Inflammatory macrophage (primary cell): ENCODE measurements at places on chromosomes 1 and 21.

- DNase-seq: no peak
Measured at GRCh38 chr1:208216062-208216461, 28.1 kb downstream of the PLXNA2 start.

GRCh38 chr1:39653546-39654031, 14.1 kb upstream of the HEYL start:
- peak; percentile 84 for DNase-seq

GRCh38 chr1:218991089-218991488, 182.6 kb upstream of the LYPLAL1 start:
- DNase-seq: no peak

DNA sequence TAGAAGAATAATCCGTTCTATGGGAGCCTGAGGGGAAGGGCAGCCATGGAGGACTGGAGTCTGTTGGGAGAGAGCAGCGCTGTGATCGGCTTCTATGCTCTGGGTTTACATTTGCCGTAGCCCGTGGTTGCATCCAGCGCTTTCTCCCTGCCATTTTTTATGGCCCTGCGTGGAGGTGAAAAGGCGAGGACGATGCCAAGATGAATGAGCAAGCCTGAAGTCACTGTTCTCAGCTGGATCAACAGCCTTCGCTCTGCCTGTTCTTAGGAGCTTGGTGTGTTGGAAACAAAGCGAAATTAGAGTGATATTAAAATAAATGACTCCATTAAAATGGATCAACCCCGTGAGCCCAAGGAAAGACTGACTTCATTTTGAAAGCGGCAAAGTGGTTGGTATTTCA, 120.2 kb downstream of the KCNJ6 start:
- DNase-seq: no peak

DNA sequence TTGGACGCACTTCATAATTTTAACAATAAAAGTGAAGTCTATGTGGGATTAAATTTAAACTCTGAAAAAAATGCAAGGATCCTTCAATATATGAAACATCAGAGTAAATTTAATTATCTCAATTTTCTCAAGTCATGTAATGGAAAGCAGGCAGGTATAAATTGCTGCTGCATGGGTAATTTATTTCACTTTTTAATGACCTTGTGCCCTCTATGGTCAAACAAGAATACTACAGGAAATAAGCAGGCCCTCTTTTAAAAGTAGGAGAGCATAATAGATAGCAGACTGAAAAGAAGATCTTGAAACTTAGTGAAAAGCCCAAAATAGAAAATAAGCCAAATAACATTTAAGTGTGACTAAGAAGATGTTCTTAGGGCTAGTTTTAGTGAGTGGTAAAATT, 22.9 kb downstream of the BCAS2 start:
- DNase-seq: peak; percentile 9

- DNase-seq: no peak
Measured at GRCh38 chr1:31772669-31773248, 8.6 kb upstream of the ADGRB2 start.

GRCh38 chr1:1703796-1704195, 11.2 kb upstream of the SLC35E2B start:
- no peak for DNase-seq

- no peak for DNase-seq
Measured at GRCh38 chr21:15415541-15416261, 314.1 kb upstream of the USP25 start.

- peak; percentile 97 for DNase-seq
Measured at GRCh38 chr1:234656944-234657654, 47.1 kb upstream of the IRF2BP2 start.

- DNase-seq: no peak
Measured at GRCh38 chr1:90412563-90412962, 304.5 kb downstream of the BARHL2 start.

GRCh38 chr1:17235135-17235885, 13.6 kb upstream of the PADI3 start:
- no peak for DNase-seq

- peak; percentile 51 for DNase-seq
Measured at GRCh38 chr1:112618721-112619517, at the start of gene ST7L. ST7L (minus strand) TSS chr1:112619141; CDS start chr1:112619113, 28 bp downstream.

DNA sequence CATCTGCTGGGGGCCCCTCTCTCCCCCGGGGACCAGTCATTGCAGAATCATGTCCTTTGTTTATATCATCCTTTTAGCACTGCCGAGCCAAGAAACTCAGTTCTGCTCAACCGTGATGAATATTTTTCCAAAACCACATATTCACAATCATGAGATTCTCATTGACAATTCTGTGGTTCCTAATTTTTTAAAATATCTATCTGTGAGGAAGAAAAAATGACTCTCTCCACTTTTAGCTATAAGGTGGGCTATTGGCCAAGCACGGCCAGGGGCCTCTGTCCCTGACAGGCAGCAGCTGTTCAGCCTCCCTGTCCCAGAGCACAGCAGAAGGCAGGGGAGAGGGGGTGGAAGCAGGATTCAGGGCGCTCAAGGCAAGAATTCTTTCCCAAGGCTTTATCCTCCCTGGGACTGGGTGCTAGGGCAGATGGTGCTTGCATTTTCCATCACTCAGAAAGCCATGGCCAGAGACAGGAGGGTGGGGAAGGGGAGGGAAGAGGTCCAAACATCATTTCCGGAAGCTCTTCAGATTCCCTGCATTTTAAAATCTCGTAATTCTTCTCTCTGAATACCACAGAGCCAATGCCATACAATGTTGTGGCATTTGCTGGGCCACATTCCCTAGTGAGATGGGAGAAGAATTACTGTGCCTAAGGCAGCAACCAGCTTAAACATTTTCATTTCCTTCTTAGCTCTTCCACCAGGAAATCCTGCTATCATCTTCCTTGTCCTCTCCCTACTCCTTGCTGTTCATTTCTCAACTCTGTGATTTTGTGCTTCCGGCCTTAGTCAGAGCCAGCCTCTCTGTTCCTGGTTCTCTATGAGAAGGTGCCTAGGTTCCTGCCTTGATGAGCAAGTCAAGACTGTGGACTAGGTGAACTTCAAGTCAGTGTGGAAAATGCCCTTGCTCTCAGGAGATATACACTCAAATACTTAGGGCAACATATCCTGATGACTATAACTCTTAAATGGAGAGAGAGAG, 60.3 kb downstream of the KCNJ6 start:
- DNase-seq: no peak

DNA sequence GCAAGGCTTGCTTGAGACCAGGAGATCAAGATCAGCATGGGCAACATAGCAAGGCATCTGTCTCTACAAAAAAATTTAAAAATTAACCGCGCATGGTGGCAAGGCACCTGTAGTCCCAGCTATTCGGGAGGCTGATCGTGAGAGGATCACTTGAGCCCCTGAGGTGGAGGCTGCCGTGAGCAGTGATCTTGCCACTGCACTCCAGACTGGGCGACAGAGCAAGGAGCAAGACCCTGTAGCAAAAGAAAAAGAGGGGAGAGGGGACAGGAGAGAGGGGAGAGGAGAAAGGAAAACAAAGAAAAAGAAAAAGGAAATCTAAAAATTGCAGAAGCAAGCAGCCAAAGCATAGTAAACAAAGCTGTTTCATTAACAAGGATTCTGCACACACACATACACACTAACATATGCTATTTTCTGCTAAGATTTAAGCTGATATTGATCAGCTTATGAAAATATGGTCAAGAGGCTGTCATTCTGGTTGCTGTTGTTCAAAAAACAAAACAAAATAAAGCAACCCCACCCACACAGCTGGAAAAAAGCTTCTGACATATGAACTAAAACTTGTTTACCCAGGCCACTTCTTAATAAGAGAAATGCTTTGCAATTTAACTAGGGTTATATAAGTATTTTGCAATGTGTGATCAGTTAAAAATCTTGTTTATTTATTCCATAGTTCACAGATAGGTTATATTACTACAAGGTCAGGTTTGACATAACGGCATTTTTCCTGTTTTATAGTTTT, 1.8 kb downstream of the ARNT start:
- peak; percentile 23 for DNase-seq

GRCh38 chr1:211520641-211521040, 28.7 kb upstream of the RD3 start:
- no peak for DNase-seq

DNA sequence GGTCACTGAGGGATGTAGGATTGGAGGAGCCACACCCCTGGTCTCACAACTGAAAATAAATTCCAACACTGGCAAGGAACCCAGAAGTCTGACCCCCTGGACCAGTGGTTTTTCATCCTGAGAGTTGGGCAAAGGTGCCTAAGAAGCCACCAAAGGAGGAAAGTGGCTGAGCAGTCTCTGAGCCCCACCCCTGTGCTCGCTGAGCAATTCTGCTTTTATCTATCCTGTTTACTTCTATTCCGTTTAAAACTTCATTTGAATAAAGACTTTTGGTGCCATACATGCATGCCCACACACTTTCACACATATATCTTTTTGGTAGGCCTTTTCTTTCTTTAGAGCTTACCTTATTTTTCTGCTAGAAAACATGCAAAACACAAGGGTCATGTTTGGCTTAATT, 13.9 kb upstream of the CD53 start:
- DNase-seq: no peak

DNA sequence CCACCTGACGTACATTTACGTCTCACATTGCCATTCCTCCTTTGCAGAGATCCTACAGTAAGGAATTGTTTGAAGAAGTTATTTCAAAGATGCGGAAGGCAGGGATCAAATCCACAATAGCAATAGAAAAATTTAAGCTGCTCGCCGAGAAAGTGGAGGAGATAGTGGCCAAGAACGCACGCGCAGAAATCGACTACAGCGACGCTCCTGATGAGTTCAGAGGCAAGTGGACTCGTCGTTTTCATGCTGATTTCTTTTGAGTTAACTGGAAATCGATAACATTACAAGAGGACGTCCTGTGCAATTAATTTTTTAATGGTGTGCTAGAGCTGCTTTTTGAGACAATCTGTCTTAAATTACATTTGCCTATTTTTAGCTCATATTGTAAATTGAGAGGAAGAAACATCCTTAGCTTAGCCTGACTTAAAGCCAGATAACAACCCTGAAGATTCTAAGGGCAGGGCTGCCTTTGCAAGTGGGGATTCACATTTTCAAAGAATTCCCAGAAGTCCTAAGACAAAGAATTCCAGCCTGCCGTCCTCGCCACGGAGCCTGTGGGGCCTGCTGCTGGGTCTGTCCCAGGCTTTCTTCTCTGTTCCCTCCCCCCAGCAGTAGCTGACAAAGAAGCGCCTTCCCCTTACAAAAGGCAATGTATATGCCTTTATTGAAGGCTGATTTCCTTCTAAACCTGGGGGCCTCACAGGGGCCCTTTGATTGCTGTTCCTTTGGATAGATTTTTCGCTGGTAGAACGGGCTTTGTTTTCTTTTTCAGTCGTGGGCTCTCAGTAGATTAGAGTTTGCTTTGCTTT, 31.6 kb upstream of the KIF1B start:
- no peak for DNase-seq

- no peak for DNase-seq
Measured at GRCh38 chr1:3883194-3883925, 16.7 kb downstream of the C1orf174 start.

GRCh38 chr1:232283864-232284263, 346.1 kb downstream of the SIPA1L2 start:
- DNase-seq: no peak

GRCh38 chr1:39023140-39023539, 3.0 kb upstream of the NDUFS5 start:
- DNase-seq: no peak

DNA sequence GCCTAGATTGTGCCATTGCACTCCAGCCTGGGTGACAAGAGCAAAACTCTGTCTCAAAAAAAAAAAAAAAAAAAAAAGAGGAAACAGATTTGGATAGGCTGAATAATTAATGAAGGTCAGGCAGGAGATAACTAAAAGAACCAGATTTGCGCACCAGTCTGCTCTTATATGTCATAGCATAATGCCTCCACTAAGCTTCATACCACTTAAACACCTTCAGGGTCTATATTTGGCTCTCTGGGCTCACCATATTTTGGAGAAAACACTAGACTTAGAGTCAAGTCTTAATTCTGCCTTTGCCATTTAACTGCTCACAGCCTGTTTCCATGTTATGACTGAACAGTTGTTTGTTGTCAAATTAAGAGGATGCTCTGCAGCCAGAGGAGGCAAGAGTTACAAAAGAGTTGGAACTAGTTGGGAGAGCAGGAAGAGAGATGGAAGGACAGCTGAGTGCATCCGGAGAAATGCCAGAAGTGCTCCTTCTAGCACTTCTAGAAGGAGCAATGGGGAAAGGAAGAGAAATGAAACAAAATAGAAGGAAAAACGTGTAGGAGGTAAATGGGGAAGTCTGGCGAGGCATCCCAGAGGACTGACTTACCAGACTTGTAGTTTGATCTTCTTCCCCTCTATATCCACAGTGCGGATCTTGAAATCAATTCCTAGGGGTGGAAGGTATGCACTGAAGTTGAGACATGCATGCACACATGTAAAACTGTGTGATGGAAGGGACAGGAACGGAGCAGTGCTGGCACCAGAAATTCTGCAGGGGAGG, 1.8 kb downstream of the RAB13 start:
- peak; percentile 17 for DNase-seq

- DNase-seq: no peak
Measured at GRCh38 chr21:31351438-31351837, 7.4 kb upstream of the TIAM1 start.

GRCh38 chr1:206111271-206111927, 5.8 kb downstream of the AVPR1B start:
- DNase-seq: no peak

DNA sequence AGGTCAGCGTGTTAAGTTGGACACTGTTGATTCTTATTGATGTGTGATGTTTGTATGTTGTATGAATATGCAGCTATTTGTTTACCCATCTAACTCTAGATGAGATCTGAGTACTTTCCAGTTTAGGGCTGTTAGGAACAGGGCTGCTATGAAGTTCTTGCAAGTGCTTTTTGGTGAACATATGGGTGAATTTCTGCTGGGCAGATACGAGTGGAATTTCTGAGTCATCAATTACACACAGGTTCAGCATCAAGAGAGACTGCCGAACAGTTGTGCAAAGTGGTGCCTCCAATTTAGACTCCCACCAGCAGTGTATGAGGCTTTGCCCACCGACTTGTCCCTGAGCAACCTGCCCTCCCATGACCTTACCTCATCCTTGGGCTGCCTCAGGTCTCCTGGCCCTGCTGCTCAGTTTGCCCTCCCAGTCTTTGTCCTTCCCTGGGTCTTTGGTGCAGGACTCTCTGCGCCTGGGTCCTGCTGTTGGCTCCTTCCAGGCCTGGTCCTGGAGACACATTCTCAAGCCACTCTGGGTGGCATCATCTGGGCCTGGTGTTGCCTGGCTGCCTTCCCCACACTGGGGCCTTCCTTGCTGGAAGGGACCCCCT, 343.6 kb downstream of the PTPRU start:
- no peak for DNase-seq

GRCh38 chr1:56709269-56709880, 64.3 kb downstream of the PRKAA2 start:
- peak; percentile 46 for DNase-seq

GRCh38 chr1:184035719-184036516, 1.6 kb downstream of the COLGALT2 start:
- no peak for DNase-seq

- no peak for DNase-seq
Measured at GRCh38 chr1:10612436-10613160, 137.8 kb downstream of the PEX14 start.
